ENCODE measurements at places on chromosomes 6 and 20. TPM values are rescaled to one million over a fixed set of nuclear protein-coding genes. Genes with fewer than 3 reads are reported as not detected.

Gene EPB41L1
- 20.8 TPM for total RNA-seq

DNA sequence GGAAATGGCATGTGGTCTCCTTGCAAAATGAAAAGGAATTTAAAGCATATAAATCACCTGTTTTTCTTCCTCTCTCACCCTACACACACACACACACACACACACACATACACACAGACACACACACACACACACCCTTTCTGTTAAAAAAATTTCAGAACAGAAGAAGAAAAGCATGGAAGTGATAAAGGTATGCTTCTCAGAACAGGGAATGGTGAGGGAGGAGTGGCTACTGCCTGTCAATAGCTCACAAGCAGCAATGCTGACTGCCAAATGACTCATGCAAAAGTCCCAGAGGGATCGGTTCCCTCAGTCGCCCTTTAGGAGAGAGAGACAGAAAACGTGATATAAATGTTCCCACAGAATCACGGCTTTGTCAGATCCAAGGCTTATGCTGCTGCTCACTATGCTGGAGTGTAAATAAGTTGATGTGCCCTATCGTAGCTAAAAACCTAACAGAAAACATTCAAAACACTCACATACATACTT lies 102.6 kb downstream of the IBTK start:
- peak; percentile 56 for DNase-seq

DNA sequence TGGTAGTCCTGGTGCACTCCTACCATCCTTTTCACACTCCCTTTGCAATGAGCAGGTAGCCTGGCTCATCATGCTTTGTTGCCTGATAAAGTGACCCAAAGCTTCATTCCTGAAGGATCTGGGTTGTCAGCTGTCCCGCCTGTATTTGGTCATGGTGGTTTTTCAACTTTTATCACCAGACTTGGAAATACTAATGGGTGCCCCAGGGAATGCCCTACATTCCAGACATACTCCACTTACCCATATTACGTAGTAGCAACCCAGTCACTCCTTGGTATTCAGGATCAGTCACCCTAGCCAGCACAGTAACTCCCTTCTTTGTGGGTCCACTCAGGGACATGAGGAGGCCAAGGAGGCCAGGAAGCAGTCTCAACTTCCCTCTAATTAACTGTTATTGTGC lies 199.2 kb downstream of the MAFB start:
- no peak for DNase-seq

GRCh38 chr6:133358574-133359150 lies 117.5 kb downstream of the EYA4 start:
- DNase-seq, result no peak

- DNase-seq, result no peak
These were observed 515.6 kb downstream of the EYS start for GRCh38 chr6:65191471-65191870.

DNA sequence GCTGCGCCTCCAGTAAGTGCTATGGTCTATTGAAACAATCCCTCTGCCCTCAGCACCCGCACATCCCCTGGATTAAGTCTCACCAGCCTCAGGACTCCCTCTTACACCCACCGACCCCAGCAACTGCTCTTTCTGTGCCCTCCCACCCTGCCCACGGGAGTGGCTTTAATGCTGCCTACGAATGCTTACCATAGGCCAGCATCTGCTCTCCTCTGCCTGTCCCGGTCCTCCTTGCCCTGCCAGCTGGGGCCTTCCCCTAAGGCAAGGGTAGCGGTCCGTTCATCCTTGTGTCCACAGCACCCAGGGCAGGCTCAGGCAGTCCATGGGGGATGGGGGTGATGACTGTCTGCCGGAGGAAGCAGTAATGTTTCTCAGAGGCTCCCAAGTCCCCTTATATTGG lies 4.1 kb downstream of the EBF4 start:
- DNase-seq, result no peak

Gene ASIP
- total RNA-seq, result not detected

DNA sequence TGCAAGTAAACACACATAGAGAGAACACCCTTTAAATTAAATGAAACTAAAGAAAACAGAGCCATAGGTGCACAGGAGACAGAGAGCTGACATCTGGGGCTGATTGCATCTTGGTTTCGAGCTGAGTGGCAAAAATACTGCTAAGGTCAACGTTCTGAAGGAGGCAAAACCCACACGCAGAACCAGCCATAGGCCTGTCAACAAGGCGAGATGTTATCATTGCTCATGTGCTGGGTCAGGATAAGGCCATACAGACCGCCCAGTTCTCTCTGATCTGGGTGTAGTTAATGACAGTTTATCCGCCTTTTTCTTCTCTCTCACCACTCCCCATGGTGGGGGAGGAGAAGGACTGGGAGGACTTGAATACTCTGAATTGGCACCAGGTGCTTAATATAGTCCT lies 4.5 kb upstream of the FAM110A start:
- no peak for DNase-seq

Gene SPATA25
- total RNA-seq, result 7.6 TPM

GRCh38 chr6:116695401-116695800 lies 14.4 kb downstream of the KPNA5 start:
- DNase-seq, result no peak

DNA sequence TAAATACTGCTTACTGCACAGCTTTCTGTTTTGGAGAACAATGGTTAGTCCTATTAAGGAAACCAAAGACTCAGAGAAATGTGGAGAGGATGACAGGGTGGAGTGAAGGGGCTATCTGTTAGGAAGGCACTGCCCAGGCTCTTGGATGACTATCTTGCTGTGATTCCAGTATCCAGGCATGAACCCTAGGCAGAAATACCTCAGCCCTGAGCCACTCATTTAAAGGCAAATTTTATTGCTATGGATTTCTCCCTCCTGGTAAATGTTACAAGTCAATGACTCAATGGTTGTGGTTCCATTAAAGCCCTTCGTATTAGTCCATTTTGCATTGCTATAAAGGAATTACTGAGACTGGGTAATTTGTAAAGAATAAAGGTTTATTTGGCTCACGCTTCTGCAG lies 25.9 kb downstream of the ADGRF4 start:
- no peak for DNase-seq

Gene MPIG6B
- not detected for total RNA-seq

Gene MCCD1
- 0.15 TPM for total RNA-seq

GRCh38 chr6:81979329-81979728 lies 226.8 kb upstream of the TENT5A start:
- DNase-seq, result no peak

- DNase-seq, result no peak
These were observed 10.8 kb upstream of the WTAP start for GRCh38 chr6:159716247-159717096.
